Pancreas (tissue), 10 donors: ENCODE measurements at places on chromosomes 3 and 15. TPM values are rescaled to one million over a fixed set of nuclear protein-coding genes. Genes with fewer than 3 reads are reported as not detected.
A peak's percentile ranks its signal among the peaks of the same experiment; 100 is the strongest.

The SLC2A2 gene
- 4.3 TPM for total RNA-seq

- no peak for DNase-seq
Observed at GRCh38 chr3:71189480-71189879, 394.0 kb downstream of the FOXP1 start.

- DNase-seq, result no peak
Observed at GRCh38 chr3:103127737-103128136, 692.9 kb downstream of the ZPLD1 start.

- DNase-seq, result no peak
Observed at GRCh38 chr3:14689247-14689980, 14.5 kb downstream of the C3orf20 start.

- no peak for DNase-seq
Observed at GRCh38 chr3:114718898-114719210, 425.0 kb downstream of the TIGIT start.

- DNase-seq, result no peak
Observed at GRCh38 chr3:177441813-177442646, 244.7 kb upstream of the TBL1XR1 start.

The ITPKA gene
- 2.5 TPM for total RNA-seq

- DNase-seq, result peak; percentile 77
Observed at GRCh38 chr3:44554626-44555592, at the start of gene ZKSCAN7. ZKSCAN7 (plus strand) TSS chr3:44555193; CDS start chr3:44557048, 1,855 bp downstream.

DNA sequence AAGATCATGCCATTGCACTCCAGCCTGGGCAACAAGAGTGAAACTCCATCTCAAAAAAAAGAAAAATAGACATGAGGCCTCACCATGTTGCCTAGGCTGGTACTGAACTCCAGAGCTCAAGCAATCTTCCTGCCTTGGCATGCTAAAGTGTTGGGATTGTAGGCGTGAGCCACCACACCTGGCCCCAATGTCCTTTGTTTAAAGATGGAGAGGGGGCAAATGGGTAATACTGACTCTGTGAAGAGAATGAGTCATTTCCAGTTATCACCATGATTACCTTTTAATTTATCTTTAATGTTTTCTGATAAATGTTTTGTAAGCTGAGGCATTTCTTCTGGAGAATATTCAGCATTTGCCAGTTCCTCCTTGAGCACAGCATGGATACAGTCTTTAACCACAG lies 2.2 kb downstream of the DYNLT2B start:
- DNase-seq, result no peak

DNA sequence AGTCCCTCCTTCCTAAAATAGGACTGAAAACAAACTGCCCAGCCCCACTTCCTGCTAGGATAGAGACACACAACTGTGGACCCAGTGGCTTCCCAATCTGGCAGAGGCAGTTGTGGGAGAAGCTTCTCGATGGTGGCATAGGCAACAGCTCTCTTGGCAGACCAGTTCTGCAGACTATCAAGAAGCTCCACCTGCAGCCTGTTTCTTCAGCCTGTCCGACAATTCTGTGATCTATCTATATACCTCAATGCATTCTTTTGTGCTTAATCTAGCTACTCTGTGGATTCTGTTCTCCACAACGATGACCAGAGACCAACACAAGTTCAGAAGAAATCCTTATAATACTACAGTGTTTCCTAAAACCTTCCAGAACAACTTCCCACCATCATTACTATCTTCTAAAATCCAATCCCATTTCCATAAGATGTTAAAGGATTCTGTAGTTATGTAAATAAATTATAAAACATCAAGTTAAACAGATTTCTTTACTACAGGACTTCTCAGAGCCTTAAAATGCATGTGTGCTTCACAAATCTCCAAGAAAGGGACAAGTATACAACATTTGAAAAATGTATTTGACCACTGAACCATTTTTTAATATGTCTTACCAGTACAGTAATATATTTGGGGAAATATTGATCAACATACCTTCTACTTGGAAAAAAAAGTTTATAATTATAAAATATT lies 57.7 kb downstream of the IGF2BP2 start:
- DNase-seq, result no peak

The CYP11A1 gene
- not detected for total RNA-seq

GRCh38 chr3:191528589-191528988 lies 67.6 kb downstream of the PYDC2 start:
- DNase-seq, result no peak

GRCh38 chr15:66698318-66698961 lies 3.6 kb upstream of the SMAD6 start:
- peak; percentile 60 for DNase-seq
